ENCODE measurements at places on chromosomes 6 and 20.
A peak's percentile ranks its signal among the peaks of the same experiment; 100 is the strongest.

DNA sequence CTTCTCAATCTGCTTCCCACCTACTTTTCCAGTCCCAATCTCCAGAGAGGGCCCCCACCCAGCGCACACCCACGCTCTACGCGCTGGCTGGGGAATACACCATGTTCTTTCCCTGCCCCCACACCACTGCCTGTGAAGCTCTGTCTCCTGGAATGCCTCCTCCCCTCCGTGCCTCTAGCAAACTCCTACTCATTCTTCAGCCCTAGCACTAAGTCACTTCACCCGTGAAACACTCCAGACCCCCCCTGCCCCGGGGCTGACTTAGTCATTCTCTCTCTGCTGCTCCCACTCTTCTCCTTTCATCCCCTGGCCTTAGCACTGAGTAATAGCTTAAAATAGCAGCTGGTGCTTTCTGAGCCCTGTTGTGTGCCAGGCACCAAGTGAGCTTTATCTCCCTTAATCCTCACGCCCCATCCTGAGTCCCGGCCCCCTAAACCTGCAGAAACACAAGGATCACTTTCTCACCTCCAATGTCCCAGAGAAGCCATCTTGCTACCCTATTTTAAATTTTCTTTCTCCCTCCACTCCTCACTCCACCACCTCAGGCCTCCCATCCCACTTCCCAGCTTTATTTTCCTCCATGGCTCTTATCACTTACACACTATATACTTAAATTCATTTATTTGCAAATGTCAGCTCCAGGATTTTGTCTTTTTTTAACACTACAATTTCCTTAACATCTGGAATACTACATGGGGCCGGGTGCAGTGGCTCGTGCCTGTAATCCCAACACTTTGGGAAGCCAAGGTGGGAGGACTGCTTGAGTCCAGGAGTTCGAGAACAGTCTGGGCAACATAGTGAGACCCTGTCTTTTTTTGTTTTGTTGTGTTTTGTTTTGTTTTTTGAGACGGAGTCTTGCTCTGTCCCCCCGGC lies 6.3 kb upstream of the PARD6B start:
- DNase-seq: no peak

- DNase-seq: no peak
Measured at GRCh38 chr6:134605034-134605433, 287.1 kb upstream of the SGK1 start.

GRCh38 chr6:161031721-161032495 lies 40.3 kb downstream of the MAP3K4 start:
- DNase-seq: no peak

GRCh38 chr20:41748756-41749582 lies 130.8 kb upstream of the CHD6 start:
- no peak for DNase-seq

GRCh38 chr6:84618046-84618752 lies 146.2 kb downstream of the TBX18 start:
- no peak for DNase-seq

- no peak for DNase-seq
Measured at GRCh38 chr20:22791877-22792525, 207.6 kb upstream of the FOXA2 start.

DNA sequence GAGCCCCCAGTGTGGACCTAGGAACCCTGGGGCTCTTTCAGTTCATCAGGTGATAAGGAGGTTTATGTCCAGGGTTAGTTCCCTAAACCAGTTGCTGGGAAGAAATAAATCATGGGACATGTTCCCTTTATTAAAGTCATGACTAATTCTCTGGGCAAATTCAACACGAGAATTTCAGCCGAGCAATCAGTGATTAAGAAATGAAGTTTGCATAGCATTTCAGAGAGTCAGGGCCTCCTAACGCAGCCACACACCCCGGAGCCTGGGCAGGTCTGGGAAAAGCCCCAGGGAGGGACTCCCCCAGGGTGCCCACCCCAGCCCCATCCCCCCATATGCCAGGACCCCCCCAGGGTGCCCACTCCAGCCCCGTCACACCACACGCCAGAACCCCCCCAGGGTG lies 20.1 kb downstream of the SLCO4A1 start:
- no peak for DNase-seq

DNA sequence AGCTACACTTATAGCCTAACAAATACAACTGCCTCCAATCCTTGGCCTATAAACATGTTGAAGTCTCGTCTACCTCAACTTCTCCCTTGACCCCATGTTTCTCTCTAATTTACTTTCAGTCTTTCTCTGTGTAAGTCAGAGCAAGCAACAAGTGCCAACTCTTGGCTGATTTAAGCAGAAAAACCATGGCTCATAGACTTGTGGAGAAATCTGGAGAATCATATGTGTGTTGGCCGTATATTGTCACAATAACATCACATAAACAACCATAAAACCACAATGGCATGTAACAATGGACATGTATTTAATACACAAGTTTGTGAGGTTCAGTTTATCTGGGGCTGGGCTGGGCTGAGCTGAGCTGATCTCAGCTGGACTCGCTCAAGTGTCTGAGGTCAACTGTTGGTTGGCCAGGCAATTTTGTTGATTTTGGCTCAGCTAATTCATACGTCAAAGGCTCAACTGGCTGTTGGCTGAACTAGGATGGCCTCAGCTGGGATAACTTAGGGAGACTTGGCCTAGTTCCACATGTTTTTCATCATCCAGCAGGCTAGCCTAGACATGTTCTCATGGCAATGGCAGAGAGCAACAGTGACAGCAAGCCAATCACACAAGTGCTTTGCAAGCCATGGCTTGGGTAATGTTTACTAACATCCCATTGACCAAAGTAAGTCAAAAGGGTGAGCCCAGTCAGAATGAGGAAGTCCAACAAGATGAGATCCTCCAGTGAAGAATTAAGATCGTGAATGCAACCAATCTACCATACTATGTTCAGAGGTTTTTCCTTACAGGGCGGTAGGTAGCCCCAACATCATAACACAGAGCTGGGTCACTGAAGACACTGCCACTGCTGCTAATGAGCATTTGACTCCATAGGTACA lies 12.9 kb upstream of the TBC1D22B start:
- no peak for DNase-seq

DNA sequence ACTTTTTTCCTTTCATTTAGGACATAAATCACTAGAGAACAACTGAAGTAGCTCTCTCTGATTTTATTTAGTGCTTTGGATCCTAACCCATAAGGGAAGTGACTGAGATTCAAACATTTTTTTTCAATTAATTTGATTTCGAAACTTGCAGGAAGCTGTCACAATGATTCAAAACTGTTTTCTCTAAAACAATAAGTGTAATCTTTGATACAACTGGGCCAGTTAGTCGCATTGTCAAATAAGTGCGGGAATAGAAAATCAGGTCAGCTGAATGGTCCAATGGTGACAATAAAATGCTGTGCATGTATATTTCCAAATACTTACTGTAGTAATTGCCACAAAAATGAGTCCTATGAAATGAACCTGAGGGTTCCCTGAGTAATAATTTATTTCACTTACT lies 930.8 kb downstream of the TFAP2A start:
- no peak for DNase-seq

GRCh38 chr20:8601542-8601912 lies 467.4 kb upstream of the PLCB4 start:
- DNase-seq: no peak

- no peak for DNase-seq
Measured at GRCh38 chr6:17392978-17393891, at the start of gene CAP2. CAP2 (plus strand) TSS chr6:17393595; CDS start chr6:17421556, 27,961 bp downstream.

DNA sequence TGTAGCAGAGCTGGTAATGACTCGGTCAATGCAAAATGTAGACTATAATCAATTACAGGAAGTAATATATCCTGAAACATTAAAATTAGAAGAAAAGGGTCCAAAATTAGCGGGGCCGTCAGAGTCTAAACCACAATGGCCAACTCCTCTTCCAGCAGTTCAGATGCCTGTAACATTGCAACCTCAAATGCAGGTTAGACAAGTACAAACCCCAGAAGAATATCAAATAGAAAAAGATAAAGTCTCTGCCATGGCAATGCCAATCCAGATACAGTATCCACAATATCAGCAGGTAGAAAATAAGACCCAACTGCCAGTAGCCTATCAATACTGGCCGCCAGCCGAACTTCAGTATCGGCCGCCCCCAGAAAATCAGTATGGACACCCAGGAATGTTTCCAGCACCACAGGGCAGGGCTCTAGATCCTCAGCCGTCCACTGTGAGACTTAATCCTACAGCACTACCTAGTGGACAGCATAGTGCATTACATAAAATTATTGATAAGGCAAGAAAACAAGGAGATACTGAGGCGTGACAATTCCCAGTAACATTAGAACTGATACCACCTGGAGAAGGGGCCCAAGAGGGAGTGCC lies 158.4 kb downstream of the GPX5 start:
- DNase-seq: no peak

DNA sequence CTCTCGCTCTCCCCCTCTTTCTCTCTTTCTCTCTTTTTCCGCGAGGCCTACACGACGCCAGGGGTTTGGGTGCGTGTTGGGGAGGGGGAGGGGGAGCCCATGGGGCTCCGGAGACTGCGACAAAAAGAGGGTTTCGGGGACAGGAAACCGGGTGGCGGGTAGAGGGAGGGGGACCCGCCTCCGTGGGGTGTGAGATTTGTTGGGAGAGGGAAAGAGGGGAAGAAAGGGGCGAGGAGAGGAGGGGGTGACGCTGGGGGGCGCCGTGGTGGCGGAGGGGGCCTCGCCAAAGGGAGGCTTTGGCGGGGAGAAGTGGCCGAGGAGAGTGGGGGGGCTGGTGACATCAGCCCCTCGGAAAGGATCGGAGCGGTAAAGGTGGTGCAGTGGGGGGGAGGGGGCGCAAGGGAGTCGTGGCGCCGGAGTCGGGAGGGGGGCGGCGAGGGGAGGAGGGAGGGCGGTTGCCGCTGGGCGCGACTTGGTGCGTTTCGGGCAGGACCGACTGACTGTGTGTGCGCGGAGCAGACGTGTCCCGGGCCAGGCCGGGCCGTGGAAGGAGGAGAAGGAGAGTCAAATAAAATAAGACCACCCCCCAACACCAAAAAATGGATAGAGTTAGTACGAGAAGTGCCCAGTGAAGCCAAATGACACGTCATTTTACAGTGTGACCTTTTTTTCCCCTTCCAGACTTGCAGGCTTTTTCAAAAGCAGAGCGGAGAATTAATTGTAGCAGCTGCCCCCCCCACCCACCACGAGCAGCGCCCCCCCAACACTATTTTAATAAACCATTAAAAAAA lies 39.8 kb downstream of the GNAS start:
- peak; percentile 62 for DNase-seq

Data from activated CD8-positive, alpha-beta memory T cell treated with anti-CD3 and anti-CD28 coated beads for 1 hour (primary cell).